ENCODE measurements at places on chromosomes 2 and 18. TPM values are rescaled to one million over a fixed set of nuclear protein-coding genes. Genes with fewer than 3 reads are reported as not detected.

Gene PRSS56
- not detected for total RNA-seq

Gene KIAA2012
- total RNA-seq, result not detected

Gene SMIM21
- total RNA-seq, result not detected

Gene SERPINB12
- not detected for total RNA-seq

Gene REEP1
- 0.98 TPM for total RNA-seq

Gene HMSD
- total RNA-seq, result not detected

Gene C2orf78
- not detected for total RNA-seq

Gene NABP1
- 55.4 TPM for total RNA-seq

Gene REG3A
- total RNA-seq, result not detected

Gene CRYGC
- not detected for total RNA-seq

Gene TCF4
- total RNA-seq, result 552 TPM

Gene GDF7
- 11.8 TPM for total RNA-seq

Gene C1GALT1C1L
- total RNA-seq, result 0.33 TPM

Gene FASTKD2
- 36.9 TPM for total RNA-seq

Gene ANKRD62
- total RNA-seq, result not detected

Gene DNER
- total RNA-seq, result 0.67 TPM

Gene TTC31
- total RNA-seq, result 11.1 TPM

Gene CAPN14
- not detected for total RNA-seq

Gene KCNJ3
- total RNA-seq, result not detected

Gene AGXT
- not detected for total RNA-seq

Gene MEP1B
- not detected for total RNA-seq

Gene KCNS3
- total RNA-seq, result 0.65 TPM

Gene ACMSD
- total RNA-seq, result not detected

Gene RAD51AP2
- not detected for total RNA-seq

Gene G6PC2
- total RNA-seq, result not detected

Gene ATOH8
- 13.2 TPM for total RNA-seq

Gene SERPINB7
- not detected for total RNA-seq

Gene CDH19
- total RNA-seq, result not detected

Gene TMEM150A
- total RNA-seq, result 11.8 TPM

Gene GAD1
- not detected for total RNA-seq
